ENCODE measurements at places on chromosomes 5 and 9.

DNA sequence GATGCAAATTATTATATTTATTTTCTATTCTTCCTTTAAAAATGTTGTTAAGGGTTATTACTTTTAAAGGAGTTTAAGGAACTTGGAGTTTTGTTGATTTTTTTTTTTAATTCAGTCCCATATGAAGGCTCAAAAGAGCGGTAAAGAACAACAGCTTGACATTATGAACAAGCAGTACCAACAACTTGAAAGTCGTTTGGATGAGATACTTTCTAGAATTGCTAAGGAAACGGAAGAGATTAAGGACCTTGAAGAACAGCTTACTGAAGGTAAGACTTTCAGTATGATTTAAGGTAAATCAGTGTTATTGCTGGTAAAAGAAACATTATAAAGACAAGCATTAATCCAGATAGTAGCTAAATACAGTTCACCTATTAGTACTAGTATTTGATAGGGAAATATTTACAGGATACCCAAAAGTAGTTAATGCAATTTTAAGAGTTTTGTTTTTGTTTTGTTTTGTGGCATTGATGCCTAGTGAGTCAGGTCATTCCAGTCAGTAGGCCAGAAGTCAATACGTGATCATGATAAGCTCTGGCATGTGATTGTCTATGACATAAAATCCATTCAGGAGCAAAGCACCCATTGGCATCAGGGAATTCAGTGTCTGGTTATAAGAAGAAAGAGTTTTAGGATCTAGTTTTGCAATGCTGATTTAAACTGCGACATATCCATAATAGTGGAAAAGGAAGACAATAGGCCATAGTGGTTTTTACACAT, 49.2 kb downstream of the CNTRL start:
- DNase-seq, result no peak

GRCh38 chr9:113345190-113345589, 4.2 kb upstream of the BSPRY start:
- DNase-seq, result no peak

GRCh38 chr9:81552581-81552991, 136.8 kb downstream of the TLE1 start:
- no peak for DNase-seq

GRCh38 chr9:110821064-110821463, 152.5 kb downstream of the MUSK start:
- no peak for DNase-seq

GRCh38 chr5:137091472-137091871, 407.7 kb downstream of the SPOCK1 start:
- DNase-seq, result no peak

- no peak for DNase-seq
Measured at GRCh38 chr5:26492906-26493459, 545.4 kb downstream of the CDH9 start.

- peak; percentile 26 for DNase-seq
Measured at GRCh38 chr5:115377468-115378217, 81.2 kb upstream of the CCDC112 start.

DNA sequence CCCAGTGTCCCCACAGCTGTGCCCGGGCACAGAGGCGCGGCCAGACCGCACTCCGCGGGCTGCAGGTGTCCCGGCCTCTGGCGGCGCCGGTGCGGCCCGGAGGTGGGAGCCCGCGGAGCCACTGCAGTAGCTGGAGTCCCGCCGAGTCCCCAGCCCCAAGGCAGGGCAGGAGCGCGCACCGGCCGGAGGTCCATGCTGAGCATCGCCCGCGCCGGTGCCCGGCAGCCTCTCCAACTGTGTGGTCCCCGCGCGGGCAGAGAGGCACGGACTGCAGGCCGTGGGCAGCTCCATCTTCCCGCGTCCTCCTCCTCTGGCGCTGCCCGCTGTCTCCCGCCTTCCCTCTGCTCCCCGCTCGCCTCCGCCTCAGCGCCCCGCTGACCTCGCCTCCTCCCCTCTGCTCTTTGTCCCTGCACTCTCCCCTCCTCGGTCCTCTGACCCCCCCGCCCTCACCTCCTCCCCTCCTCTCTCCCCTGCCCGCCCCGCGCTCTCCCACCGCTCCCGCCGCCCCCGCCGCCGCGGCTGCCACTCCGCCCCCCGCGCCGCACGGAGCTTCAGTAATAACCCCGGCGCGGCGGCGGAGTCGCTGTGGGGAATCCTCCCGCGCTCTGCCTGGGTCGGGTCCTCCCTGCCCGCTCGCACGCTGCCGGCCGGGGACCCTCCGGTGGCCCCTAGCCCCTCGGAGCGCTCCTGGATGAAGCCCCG, at the start of gene ADAMTS16:
Gene ADAMTS16, plus strand, starts transcription at position 554 of the 702 bp plus-strand sequence. Its CDS starts 138 bp downstream, at position 692.
- no peak for DNase-seq

DNA sequence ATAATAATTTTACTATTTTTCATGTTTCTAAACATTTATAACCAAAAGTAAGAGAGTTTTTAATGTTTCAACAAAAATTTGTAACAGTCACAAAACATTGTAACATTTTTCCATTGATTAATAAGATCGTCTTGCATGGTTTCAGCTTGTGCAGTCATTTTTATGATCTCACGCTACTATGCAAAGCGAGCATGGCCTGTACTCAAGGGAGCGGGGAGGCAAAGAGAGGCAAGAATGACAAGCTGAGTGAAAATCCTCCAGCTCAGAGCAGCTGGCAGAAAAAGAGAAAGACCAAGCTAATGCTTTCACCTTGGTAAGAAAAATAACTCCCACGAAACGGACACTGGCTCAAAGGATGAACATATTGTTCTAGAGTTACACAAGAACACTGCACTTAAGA, 90.0 kb upstream of the SV2C start:
- no peak for DNase-seq

DNA sequence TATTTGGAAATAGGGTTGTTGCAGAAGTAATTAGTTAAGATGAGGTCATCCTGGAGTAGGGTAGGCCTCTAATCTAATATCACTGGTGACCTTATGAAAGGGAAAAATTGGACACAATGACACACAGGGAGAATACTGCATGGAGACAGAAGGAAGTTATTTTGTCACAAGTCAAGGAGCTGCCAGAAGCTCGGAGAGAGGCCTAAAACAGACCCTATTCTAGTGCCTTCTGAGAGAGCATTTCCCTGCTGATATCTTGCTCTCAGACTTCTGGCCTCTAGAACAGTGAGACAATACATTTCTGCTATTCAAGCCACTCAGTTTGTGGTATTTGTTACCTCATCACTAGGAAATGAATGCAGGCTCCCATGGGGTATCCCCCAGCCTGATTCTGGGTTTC, 332.9 kb downstream of the CSNK1G3 start:
- no peak for DNase-seq

DNA sequence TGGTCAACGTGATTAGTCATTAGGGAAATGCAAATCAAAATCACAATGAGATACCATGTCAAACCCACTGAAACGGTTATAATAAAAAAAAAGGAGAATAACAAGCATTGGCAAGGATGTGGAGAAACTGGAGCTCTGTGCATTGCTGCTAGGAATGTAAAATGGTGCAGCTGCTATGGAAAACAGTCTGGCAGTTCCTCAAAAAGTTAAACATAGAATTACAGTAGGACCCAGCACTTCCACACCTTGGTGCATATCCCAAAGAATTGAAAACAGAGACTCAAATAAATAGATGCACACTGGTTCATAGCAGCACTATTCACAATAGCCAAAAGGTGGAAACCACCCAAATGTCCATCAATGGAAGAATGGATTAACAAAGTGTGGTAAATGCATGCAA, 201.5 kb upstream of the TUT7 start:
- no peak for DNase-seq

DNA sequence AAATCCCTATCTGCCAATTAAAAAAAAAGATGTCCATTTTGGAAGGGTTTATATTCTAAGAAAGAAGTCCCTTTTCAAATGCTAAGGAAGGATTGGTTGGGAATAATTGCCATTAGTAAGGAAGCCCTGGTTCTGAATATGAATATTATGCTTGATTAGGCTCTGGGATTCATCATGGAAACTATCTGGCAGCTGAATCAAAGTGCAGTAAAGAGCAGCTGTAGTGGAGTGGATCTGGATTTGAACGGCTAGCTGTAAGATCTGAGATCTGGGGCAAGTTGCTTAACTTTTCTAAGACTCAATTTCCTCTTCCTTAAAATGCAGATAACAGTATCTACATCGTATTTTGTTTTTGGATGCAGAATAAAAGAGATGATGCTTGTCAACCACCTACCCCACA, 10.5 kb downstream of the IL12B start:
- DNase-seq, result no peak

DNA sequence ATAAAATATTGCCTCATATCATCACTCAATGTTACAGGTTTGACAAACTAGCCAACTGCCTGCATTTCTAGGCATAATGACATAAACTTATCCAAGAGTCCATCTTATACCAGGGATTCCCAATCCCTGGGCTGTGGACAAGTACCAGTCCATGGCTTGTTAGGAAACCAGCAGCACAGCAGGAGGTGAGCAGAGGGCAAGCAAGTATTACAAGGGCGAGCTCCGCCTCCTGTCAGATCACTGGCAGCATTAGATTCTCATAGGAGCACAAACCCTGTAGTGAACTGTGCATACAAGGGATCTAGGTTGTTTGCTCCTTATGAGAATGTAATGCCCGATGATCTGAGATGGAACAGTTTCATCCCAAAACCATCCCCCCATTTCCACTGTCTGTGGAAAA, 144.9 kb downstream of the PRKACG start:
- DNase-seq, result no peak

DNA sequence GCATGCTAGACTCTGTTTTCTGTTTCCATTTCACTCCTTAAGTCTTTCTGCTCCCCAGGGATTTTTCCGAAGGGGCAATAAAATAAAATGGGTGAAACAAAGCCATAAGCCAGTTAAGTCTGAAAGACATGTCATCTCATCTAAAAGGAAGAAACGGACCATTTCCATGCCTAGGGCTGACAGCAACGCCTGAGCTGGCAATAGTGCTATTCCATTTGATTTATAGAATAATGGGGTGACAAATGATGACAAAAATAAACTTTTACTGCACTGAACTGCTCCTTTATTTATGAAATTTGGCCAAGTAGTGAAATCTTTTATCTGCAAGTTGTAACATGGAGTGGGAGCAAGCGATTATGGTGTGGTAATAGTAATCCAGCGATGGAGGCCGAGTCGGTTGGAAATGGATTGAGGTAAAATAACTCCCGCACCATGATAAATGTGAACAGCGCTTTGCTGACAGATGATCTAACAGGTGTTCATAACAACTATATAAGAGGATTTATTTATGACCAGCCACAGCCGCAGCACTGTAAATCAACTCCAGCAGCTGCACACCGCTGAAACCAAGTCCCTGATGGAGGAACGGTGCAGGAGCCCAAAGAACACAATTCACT, 219.8 kb upstream of the TBCA start:
- DNase-seq, result no peak

- no peak for DNase-seq
Measured at GRCh38 chr9:5651246-5651645, 22.3 kb downstream of the RIC1 start.

DNA sequence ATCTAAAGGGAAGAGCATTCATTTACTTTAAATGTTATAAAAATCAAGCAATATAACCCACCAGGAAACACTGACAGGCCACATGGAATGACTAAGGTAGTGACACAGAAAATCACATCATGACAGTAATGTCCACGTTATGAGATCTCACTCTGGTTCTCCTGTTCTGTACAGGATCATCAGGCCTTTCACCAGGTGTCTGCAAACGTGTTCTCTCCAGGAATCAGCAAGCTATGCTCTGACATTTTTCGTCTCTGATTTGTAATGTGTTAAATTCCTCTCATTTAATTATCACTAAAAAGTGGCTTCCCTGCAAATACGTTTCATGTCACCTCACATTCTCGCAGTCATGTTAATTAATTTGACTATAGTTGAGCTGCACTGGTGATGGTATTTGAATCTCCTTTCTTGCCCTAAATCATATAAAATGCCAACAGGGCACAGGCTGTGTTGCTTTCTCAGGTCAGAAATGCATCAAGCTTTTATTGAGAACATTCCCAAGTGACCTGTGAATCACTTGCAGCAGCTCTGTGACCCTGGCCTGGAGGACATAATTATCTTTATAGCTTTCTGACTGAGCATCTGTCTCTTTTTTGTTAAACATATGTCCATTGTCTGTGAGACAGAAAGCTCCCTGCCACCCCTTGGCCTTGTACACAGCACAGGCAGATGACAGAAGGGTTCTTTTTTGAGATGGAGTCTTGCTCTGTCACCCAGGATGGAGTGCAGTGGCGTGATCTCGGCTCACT, 196.2 kb downstream of the DIRAS2 start:
- DNase-seq, result no peak

DNA sequence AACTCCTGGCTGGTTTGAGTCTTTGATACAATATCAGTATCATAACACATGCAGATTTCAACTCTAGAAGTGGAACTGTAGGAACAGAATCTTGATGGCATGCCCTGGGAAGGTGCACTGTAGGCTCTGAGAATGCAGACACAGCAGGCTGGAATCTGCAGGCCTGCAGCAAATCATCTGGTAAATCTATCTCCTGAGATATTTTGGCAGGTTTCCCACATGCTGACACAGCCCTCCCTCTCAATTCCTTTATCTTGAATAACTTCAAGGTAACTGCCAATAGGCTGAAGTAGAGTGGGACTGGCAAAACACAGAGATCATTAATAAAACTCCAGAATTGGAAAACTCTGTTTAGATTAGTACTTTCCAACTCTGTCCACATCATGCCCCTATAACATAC, 177.8 kb upstream of the PCSK5 start:
- DNase-seq, result no peak

DNA sequence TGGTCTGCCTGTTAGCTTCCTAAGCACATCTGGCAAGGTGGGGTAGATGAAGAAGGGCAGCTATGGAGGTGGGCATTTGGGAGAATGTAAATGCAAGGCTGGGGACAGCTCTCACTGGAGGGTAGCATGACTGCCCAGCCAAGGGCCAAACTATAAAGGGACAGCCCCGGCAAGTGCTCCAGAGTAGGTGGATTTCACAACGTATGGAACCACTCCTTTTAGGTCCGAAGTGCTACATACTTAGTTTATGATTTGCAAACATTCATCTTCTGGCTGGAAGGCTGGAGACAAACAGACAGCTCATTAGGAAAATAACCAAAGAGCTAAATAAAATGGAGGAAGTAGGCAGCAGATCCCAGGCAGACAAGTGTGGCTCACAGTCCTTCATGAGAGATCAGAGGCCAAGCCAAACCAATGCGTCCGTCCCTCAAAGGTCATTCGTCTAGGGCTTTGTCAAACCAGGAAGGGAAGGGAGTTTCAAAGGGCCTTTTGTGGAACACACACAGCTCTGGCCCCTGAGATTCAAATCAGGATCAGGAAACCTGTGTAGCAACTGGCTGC, 42.5 kb upstream of the GLRX start:
- DNase-seq, result no peak

DNA sequence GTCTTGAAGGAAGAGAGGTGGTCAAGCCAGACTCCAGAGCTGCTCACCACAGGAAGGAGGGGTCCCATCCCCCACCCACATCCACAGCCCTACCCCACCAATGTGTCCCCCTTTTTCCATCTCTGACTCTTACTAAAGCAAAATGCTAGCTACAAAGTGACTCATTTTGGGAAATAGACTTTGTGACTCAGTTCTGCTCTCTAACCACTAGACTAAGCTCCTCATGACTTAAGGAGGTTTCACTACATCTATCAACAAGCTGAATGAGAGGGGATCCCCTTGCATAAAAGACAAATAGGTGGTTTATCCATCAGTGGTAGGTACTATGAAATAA, 35.1 kb upstream of the ADRB2 start:
- DNase-seq, result no peak
